ENCODE measurements at places on chromosomes 2 and 18.

DNA sequence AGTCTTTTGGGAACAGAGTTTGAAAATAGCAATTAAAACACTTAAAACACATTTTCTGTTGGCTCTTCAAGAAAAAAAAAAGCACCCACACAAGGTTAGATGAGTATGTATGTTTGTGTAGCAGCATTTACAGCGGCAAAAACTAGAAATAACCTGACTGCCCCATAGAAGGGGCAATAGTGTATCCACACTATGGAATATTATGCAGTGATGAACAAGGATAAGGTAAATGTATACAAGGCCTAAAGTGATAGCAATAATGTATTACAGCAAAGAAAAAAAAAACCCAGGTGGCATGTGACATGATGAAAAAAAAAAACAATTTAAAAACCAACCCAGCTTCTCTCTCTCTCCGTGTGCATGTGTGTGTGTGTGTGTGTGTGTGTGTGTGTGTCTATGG, 34.8 kb downstream of the POLR1A start:
- no peak for DNase-seq

DNA sequence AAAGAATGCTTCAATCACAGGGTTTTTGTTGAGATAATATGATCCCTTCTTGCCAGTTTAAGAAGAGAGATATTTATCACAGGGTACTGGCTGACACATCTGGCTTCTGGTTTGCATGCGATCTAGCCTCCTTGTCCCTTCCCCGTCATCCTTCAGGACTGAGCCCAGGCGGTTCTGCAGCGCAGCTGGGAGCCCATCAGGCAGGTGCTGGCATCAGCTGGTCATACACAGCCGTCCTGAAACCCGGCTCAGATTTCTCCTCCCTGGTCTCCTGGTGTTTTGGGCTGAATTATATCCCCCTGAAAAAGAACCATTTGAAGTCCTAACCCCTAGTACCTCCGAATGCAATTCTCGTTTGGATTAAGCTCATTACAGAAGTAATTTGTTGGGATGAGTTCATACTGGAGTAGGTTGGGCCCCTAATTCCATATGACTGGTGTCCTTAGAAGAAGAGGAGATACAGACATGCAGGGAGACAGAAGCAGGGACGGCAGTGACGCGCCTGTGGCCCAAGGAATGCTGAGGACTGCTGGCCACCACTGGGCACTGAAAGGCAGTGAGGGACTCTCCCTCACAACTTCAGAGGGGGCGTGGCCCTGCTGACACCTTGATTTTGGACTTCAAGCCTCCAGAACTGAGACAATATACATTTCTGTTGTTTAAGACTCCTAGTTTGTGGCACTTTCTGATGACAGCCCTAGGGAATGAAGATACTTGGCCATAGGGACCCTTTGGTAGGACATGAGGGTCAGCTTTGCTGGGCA, 83.9 kb upstream of the ODC1 start:
- no peak for DNase-seq

DNA sequence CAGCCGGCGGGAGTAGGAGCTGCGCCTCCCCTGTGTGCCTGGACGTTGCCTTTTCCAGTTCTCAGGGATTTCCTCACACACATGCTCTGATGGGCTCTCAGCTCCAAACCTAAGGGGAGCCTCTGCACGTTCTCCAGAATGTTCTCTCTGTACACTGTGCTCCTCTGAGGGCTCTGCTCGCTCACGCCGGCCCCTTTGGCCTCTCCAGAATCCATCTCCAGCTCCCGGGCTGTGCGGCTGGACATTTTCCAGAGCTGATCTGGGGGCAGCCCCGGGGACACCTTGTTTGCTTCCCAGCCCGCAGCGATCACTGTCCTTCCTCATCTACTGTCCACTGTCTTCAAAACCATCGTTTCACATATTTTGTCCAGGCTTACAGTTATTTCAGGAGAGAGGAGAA, 245.4 kb upstream of the HDAC4 start:
- DNase-seq = no peak

- DNase-seq = no peak
These were observed 17.0 kb downstream of the RTN4 start for GRCh38 chr2:55033076-55033742.

DNA sequence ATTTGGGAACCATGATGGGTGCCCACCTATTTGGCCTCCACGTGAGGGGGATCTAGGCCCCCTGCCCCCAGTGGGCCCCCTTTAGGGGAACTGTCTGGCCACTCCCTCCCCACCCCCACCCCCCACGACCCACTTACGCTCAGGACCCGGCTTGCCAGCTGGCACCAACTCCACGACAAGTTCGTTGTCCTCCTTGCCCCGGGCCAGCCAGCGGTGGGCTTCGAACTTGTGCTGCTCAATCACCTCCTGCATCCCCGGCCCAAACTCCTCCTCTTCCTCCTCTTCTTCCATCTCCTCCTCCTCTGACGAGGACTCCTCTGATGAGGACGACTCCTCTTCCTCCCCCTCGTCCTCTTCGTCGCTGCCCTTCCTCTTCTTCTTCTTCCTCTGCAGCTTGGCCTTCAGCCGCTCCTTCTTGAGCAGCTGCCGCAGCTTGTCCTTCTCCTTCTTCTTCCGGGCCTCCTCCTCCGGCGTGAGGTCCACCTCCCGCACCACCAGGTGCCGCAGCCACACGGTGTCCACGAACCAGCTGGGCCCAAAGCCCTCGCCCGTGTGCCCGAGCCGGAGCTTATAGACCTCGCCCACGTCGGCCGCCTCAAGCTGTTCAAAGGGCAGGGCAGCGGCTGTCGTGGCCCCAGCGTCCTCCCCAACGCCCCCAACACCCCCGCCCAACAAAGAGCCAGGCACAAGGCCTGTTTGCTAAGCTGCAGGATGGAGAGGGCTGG, 96.9 kb downstream of the LOXHD1 start:
- no peak for DNase-seq

- no peak for DNase-seq
These were observed 1.4 kb upstream of the ZNF804A start for GRCh38 chr2:184596819-184597411.

GRCh38 chr2:211823886-211824479, 714.6 kb downstream of the ERBB4 start:
- DNase-seq = no peak

- DNase-seq = peak; percentile 29
These were observed at the start of gene ANXA4 for GRCh38 chr2:69741575-69742321. Gene ANXA4, plus strand, starts transcription at chr2:69742134. Its CDS starts 39,432 bp downstream, at chr2:69781566.

DNA sequence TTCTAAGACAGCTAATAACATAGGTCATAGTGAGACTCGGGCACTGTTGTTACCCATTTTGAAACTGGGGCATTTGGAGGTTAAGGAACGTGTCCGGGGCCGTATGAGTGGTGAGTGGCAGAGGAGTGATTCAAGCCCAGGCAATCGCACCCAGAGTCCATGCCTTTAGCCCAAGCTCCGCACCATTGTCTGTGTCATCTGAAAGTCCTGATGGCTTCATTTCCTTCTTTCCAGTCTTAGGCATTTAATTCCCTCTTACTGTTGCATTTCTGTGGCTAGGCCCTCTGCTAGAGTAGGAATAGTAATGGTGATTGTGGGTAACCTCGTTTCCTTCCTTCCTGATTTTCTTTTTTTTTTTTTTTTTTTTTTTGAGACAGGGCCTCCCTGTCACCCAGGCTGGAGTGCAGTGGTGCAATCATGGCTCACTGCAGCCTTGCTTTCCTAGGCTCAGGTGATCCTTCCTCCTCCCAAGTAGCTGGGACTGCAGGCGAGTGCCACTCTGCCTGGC, 49.8 kb upstream of the ASB1 start:
- no peak for DNase-seq

- no peak for DNase-seq
These were observed 1.2 kb downstream of the CFLAR start for GRCh38 chr2:201116959-201117734.

DNA sequence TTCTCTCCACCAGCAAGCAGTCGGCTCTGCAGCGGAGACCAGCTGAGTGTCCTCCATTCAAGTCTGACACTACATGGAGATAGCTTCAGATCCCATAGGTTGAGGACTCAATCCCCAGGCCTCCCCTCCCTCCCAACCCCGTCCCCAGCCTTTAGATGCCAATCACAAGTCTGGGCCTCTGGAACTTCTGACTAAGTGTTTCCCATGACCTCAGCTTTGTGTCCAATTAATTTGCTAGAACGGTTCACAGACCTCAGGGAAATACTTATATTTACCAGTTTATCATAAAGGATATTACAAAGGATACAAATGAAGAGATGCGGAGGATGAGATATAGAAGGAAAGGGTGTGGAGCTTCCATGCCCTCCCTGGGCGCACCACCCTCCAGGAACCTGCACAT, 77.4 kb downstream of the MERTK start:
- no peak for DNase-seq
